ENCODE measurements at places on chromosomes 2 and 18.
A peak's percentile ranks its signal among the peaks of the same experiment; 100 is the strongest.

GRCh38 chr18:24741965-24742724 is 281.7 kb downstream of the HRH4 start:
- DNase-seq: no peak

DNA sequence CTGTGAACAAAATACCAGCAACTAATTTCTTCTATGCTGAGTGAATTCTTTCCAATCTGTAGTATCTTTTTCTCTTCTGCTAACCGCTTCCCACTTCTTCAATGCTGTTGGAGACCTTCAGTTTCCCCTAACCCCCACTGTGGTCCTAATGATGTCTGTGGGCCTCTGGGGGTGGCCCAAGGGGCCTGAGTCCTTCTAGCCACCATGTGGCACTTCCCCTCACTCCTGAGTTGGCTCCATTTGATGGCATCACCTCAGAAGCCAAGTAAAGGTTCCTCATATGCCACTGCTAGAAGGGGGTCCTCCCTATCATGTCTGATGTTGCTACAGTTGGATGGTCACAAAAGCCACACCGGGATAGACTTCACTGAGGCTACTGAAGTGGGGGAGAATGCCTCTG is 37.5 kb downstream of the ARHGAP25 start:
- no peak for DNase-seq

DNA sequence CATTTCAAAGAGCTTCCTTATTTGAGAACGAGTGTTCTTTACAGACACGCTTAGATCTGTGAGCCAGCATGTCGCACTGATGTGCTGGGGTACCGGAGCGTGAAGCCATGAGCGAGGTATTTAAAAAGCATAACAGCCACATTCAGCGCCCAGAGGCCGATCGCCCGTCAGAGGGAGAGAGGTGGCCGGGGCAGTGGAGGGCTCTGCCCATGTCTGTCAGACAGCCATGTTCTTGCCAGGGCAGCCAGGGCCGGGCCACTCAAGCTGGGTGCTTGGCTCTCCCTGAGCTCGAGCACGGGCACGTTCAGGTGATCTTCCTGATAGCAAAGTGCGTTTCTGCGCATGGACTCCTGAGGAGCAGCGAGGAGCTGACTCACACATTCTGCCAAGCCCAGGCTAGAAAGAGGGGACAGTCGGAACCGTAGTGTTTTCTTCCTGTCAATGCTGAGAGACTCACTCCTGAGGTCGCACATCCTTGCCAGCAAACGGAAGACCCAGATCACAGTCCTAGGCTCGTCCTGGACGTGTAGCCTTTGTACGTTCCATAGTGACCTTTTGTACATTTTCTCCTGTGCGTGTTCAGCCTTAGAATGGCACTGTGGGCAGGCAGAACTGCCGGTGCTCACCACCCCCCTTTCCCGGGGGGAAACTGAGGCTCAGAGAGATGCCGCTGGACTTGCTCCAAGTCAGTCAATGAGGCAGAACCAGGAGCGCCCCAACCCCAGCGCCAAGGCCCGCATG is 100.7 kb downstream of the NFATC1 start:
- no peak for DNase-seq

GRCh38 chr2:231181860-231182512 is 16.4 kb upstream of the ARMC9 start:
- peak; percentile 80 for DNase-seq

DNA sequence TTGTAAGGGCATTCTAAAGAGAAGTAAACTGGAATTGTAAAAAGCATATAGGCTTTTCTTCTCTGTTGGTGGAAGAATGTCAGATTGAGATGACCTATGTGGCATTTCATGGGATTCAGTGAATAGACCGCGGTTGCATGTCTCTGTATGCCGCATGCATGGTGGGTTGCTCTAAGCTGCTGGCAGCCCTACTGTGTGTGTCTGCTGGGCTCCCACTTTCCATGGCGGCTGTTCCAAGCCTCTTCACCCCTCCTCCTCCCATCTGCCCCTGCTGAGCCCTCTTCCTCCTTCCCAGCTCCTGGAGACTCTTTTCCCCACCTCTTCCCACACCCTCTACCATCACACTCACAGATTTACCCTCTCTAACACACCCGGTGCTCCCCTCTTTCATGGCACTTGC is 12.6 kb downstream of the ATP6V1C2 start:
- DNase-seq: no peak

DNA sequence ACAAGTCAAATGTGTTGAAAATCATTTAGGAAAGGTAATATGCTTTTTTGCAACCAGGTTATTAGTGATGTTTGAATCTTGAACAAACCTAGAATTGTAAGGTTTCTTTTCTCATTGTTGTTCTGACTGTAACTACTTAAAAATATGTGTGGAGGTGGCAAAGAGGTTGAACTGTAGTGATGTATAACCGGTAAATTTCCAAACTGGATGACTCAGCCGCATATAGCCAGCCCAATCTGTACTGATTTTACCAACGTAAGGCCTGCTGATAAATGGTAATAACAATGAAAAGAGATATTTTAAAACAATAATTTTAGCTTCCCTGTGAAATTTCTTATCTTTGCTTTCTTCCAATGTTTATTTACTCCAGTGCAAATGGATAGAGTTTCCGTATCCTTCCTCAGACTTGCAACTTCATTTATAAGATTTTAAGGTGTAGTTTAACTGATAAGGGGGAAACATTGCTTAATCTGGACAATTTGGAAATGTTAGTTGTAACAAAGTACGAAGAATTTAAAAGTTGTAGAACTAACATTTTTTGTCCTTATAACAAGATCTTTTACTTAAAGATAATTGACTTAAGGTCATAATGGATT is 1170.4 kb upstream of the ZEB2 start:
- no peak for DNase-seq

DNA sequence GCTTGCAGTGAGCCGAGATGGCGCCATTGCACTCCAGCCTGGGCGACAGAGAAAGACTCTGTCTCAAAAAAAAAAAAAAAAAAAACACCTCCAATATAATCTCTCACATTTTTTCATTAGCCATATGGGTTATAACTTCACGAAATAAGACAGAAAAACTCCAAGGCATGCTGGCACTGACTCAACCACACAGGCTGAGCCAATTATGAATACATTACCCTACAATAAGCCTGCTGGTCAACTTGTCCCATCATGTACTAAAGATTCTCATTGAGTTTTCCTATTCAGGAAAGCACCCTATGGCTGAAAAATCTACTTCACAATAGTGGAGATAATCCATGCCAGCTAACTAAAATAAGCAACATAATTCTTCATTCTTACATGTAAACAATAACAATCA is 12.8 kb upstream of the MAP3K20 start:
- no peak for DNase-seq

DNA sequence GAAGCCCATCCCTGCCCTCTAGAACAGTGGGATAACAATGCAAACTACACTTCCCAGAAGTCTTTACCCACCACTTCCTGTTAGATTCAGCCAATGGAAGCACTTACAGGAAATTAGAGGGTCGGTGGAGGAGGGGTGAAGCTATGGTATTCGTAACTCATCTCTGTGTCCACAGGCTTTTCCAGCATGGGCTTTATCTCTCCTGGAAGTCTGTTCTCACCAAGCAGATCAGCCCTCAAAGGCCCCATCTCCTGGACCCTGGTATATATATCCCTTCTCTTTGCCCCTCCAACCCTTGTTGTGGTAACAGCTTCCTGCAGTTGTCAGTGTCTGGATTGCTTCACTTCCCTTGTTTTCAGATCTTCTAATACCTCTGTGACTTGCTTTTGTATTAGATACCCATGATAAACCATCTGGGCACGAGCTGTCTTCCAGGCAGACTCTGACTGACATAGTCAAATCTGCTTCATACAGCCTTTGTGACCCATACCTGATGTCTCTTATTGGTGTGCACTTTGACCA is 475.0 kb upstream of the POU3F3 start:
- peak; percentile 18 for DNase-seq

DNA sequence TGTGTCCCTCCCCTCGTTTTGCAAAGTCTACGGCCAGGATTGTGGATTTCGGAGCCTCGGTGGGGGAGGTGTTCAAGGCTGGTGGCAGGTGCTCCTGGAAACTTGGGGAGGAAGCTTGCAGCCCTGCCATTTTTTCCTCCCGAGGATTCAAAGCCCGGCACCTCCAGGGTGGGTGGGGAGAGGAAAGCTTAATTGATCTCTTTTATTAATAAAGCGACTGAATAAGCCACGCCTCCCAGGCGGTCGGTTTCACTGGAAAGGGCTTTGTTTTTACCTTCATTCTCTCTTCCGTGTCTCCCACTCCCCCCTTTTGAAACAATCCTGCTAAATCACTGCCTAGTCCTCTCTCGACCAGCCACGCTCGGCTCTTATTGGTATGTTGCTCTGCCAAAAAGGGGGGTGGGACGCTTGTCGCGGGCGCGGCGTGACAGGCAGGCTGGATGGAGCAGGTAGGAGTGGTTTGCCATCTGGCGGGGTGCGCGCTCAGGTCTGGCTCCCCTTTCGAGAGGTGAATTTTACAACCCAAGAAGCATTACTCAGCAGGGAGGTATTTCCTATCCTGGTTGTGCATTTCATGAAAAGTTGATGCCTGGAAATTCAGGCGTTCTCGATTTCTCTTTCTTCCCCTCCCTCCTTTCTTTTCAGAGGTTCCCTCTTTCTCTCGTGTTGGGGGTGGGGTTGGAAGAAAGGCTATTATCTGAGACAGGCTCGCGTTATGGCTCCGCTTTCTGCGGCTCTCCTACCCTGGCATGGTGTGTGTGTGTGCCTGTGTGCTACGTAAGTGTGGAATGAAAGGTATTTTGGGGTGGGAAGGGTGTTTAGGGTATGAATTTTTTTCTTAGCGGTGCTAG is 1.4 kb downstream of the NEDD4L start:
- DNase-seq: peak; percentile 48

GRCh38 chr2:107622741-107623310 is 203.9 kb upstream of the RGPD4 start:
- no peak for DNase-seq

- DNase-seq: no peak
These were observed 50.1 kb downstream of the RHOB start for GRCh38 chr2:20496942-20497341.

GRCh38 chr2:227450311-227450841 is 21.6 kb upstream of the AGFG1 start:
- DNase-seq: no peak

DNA sequence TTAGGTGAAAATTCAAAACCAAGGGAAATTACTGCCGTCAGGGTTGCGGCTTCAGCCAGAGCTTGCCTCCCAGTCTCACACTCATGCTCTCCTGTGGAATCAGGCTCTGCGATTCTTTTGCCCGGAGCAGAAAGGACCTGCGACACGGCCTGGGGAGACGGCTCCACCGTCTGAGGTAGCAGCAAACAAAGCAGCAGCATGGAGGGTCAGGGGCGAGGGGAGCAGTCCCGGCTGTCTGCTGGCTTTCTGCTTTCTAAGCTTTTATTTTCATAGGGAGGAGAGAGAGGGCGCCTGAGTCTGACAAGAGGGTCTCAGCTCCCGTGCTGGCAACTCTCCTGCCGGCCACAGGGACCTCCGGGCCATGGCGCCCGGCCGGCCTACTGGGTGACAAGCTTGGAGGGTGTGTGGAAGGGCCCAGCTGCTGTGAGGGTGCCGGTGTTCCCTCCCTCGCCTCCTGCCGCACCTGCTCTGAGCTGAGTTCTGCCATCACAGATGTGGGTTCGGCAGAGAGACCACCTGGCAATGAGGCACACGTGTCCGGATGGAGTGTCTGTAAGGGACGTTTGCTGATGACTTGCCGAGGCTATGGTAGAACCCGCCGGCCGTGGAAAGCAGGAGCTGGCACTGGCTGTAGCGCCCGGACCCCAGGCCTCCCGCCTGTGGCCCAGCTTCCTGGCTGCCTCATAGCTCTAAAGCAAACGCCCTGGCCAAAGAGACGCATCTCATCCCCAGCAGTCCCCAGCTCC is 66.2 kb upstream of the CTDP1 start:
- DNase-seq: no peak

GRCh38 chr2:23757686-23758433 is 169.1 kb downstream of the ATAD2B start:
- no peak for DNase-seq

GRCh38 chr18:57705011-57705410 is 83.4 kb upstream of the NARS1 start:
- no peak for DNase-seq

DNA sequence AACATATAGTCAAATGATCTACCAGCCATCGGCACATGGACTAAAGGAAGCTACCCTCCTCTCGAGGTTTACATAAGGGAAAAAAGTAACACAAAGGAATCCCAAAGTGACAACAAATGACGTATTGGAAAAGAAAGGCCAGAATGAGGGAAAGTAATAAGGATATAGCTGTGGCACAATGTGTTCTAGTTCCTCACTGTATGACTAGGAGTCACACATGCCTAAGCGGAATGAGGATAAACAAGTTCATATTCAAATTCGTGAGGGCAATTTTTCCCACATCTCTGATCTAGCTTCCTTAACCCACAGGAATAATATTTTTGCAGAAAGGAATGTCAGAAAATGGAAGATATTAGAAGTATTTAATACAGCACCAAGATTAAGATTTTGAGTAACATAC is 162.3 kb upstream of the PID1 start:
- DNase-seq: no peak

DNA sequence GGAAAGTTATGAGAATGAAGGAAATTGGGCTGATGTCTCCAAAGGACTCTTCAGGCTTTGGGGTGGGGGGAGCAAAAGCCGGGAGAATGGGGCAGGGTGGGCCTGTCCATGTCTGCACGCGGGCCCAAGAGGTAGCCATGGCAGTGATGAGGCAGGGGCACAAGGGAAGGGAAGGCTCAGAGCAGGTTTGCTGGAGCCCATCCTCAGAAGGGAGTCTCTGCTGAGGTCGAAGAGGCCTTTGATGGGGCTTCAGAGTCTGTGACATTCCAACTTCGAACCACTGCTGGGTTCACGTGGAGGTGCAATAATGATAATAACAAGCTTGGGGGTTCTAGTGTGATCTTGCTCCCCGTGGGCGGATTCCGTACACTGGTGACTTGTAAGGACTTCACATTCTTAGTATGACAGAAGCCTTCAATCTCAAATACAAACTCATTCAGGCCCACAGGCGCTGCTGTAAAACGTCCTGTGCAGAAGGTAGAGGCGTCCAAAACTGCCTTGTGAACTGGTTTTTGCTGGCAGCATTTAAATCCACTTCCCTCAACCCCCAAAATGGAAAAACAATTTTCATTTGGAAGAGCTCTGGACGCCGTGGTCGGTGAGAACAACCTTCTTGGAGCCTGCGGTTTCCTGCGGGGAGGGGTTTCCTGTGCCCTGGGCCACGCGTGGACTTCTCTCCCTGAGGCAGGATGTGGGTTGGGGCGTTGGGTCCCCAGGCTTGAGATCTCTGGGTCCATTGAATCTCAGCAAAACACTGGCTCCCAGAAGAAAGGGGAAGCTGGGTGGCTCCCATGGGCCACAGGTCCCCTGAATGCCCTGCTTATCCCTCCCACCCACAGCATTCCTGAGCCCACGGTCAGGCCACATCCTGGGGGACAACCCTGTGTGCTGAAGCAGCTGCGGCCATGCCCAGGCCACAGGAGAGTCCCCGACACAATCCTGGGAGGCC is 151.0 kb downstream of the TPO start:
- DNase-seq: no peak

DNA sequence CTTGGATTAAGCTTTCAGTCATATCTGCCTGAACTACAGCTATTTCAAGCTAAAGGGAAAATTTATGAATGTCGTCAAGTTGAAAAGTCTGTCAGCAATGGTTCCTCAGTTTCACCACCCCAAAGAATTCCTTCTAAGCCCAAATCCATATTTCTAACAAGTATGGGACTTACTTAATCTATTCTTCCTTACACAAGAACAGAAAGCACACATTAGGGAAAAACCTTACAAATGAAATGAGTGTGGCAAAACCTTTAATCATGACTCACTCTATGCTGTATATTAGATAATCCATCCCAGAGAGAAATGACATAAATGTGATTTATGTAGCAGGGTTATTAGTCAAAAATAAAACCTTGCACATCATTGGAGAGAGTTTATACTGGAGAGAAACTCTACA is 78.9 kb downstream of the RAB31 start:
- DNase-seq: no peak
